ENCODE measurements at places on chromosomes 5 and 9.
A peak's percentile ranks its signal among the peaks of the same experiment; 100 is the strongest.

- DNase-seq: no peak
Observed at GRCh38 chr5:7793895-7794294, 57.0 kb downstream of the CFAP90 start.

GRCh38 chr5:137679910-137680309, 56.0 kb downstream of the KLHL3 start:
- no peak for DNase-seq

DNA sequence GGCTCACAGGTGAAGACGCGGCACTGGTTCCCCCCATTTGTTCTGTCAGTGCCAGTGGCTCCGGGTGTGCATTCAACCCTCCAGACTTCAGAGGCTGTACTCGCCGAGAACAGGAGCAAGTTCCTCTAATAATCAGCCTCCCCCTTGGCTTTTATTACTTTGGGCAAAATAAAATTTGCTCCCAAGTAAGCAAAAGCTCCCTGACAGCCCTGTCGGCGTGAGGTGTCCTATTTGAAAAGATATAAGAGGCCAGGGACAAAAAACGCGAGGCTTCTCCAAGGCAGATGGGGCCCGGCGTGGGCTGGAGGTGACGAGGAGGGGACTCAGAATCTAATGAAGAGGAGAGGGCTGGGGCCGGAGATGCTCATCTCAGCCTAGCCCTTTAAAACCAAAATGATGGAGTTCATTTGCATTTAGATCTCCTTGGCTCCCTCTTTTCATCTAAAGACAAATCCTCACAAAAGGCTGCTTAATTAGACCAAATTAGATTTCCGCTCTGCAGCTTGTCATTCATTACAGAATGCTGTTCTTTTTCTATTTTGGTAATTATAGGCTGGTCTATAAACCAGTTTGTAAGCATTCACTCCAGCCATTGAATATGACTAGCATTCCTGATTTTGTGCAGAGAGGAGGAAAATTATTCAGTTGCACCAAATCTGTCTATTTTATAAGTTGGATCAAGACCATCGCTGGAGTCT, 68.5 kb downstream of the CFAP77 start:
- DNase-seq: no peak

DNA sequence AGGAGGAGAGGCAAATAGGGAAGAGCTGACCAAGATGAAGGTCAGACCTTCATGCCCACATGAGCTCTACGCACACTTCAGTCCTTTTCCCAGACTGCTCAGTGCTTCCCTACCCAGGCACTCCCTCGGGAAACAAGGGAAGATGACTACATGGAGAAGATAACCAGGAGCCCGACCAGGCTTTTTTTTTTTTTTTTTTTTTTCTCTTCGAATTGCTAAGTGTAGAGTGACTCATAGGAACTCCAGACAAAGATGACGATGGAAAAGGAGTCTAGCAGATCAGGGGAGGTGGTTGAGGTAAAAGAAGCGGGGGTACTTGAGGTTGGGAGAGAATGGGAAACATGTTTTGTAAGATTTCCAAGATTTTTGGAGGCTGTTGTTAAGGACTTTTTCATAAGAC, 526.1 kb downstream of the BNC2 start:
- DNase-seq: peak; percentile 52

GRCh38 chr9:136401173-136401922, 1.4 kb upstream of the SNAPC4 start:
- DNase-seq: no peak

DNA sequence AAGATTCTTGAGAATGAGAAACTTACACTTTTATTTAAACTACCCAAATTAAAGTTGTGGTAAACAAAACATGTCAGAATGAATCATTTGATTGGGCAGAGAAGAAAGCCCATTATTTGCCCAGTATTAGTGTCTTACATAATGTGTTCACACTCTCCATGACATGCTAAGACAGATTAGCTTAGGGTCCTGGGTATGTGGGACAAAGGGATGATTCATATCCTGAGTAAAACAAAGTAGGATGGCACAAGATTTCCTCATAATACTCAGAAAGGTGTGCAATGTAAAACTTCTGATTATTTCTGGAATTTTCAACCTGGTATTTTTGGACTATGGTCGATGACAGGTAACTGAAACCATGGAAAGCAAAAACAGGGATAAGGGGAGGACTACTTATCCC, 183.9 kb upstream of the POU5F2 start:
- DNase-seq: no peak

- DNase-seq: no peak
Observed at GRCh38 chr5:146199176-146199815, 4.1 kb upstream of the RBM27 start.

GRCh38 chr5:54637654-54638053, 120.1 kb downstream of the SNX18 start:
- DNase-seq: no peak

DNA sequence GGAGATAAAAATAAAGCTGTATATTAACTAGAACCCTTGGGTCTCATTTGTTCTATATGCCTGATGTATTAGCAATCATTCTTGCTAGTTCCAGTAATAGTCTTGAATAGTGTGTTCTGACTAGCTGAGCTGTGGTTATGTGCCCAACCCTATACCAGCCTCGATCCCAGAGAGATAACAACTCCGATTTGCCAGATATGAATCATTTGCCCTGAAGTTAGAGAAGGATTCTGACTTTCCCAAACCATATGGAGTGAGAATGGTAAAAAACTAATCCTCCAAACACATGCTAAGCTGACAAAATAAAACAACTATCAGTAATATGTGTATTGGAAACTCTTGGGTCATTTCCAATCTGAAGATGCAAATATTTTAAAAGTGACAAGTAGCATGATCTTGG, 64.8 kb downstream of the ALDH1A1 start:
- no peak for DNase-seq

GRCh38 chr9:36399980-36400331, at the start of gene RNF38:
RNF38 (minus strand) TSS chr9:36400269; CDS start chr9:36400108, 161 bp downstream.
- no peak for DNase-seq

DNA sequence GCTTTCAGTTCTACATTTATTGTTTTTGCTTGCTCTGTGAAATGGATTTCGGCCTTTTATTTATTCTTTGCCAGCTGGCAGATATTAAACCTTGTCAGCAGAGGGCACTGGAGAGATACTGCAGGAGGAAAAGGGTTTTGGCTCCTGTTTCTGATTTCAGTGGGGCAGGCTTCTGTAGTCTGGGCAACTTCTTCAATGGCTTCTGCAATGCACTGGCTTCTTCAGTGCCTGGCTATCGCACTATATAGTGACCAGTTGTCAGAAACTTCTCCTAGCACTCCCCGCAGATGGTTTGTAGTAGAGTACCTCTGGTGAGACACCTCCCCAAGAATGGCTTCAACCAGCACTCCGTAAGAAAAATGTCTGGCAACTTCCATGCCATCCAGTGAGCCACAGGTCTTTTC, 3.2 kb upstream of the NFX1 start:
- DNase-seq: no peak

DNA sequence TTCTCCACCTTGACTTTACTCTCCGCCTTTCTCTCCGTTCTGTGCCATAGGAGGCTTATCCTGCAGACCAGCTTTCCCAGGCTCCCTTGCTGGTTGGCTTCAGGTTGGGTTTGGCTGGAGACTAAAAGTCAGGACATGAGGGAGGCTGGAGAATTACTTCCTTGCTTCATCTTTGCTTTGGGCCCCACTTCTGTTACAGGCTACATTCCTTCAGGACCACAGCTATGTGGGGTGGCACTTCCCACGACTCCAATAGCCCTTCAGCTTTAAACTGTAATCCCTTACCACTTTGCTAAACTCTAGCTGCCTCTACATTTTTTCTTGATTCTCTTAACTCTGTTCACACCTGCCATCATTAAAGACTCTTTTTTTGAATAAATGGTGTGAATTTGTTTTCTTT, 186.7 kb upstream of the NR4A3 start:
- DNase-seq: no peak

DNA sequence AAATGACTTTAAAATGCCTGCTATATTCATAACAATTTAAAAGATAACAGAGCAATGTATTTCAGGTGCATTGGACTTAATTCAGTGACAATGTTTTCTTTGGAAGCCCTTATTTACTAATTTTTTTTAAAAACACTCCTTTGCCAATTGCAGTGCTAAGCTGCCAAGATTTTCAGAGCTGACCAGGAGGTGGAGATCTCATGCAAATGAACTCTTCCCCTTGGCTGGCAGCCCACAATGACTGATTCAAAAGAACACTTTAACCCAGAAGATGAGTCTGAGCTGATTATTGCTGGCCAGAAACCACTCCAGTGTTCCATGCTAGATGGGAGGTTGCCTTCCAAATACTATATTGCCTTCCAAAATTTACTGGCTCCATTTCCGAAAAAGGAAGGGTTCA, 128.3 kb upstream of the CCNH start:
- DNase-seq: peak; percentile 4

DNA sequence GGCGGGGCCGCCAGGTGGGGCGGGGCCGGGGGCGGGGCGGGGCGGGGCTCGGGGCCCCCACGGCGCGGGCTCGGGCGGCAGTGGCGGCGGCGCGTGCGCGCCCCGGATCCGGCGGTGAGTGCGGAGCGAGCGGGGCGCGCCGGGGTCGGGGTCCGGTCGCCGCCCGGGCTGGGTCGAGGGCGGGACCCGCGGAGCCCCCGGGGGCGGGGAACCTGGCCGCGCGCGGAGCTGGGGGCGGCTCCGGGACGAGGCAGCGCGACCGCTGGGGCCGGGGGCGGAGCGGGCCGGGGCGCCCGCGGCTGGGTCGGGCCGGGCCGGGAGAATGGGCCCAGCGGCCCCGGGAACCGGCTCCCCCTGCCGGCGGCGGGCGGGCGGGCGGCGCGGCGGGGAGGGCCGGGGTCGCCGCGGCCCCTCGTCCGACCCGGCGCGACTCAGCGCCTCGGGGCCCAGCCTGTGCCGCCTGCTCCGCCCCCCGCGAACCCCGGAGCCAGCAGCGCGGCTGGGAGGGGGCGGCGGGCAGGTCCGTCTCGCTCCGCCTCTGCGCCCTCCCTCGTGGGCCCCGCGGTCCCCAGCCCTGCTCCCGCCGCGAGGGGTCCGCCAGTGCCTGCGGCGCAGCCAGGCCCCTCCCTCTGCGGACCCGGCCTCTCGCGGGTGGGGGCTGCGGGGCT, 3.1 kb downstream of the EGFL7 start:
- no peak for DNase-seq

GRCh38 chr5:28523416-28523815, 1485.0 kb upstream of the CDH9 start:
- no peak for DNase-seq

DNA sequence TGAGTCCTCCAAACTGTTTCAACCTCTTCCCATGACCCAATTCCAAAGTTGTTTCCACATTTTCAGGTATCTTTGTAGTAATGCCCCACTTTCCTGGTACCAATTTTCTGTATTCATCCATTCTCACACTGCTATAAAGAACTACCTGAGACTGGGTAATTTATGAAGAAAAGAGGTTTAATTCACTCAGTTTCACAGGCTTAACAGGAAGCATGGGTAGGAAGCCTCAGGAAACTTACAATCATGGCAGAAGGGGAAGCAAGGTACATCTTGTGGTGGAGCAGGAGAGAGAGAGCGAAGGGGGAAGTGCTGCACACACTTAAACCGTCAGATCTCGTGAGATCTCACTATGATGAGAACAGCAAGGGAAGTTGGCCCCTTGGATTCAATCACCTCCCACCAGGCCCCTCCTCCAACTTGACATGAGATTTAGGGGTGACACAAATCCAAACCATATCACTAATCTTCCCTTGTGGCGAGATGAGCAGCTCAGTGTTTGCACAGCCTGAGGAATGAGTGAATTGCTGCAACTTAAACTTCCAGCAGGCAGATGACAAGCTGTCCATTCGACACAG, 42.9 kb downstream of the TRIP13 start:
- DNase-seq: no peak

GRCh38 chr9:99197124-99197630, 24.6 kb downstream of the ALG2 start:
- no peak for DNase-seq

DNA sequence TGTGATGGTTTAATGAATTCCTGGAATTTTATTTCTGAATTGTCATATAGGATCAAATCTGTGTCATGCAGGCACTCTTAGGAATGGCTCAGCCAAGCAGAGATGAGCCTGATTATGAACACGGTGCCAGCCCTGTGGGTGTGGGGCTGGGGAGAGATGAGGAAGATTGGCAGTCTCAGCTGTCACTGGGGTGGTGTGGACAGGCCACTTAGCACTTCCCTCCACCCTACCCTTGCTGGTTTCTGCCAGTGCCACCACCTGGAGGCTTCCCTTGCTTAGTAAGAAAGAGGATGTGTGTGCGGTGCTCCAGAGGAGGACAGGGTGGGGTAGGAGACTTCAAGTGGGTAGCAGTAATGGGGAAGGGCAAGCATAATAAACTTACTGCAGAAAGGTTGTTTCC, 226.6 kb downstream of the CD180 start:
- no peak for DNase-seq

DNA sequence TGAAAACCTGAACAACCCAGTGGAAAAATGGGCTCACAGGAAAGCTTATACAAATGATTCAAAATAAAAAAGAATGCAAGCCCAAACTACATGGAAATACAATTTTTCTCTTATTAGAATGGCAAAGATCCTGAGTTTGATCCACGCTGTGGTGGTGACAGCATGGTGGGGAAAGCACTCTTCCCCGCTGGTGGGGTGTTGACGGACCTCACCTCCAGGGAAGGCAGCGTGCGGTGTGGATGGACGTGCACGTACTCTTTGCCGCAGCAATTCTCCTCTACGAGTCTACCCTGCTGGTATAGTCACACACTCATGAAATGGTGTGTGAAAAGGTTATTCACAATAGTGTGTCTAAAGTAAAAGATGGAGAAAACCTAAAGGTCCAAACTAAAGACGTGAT, 5.9 kb upstream of the ZFP62 start:
- no peak for DNase-seq

GRCh38 chr5:169697511-169697890, 60.4 kb downstream of the DOCK2 start:
- no peak for DNase-seq

GRCh38 chr9:127705577-127706379, 1.0 kb upstream of the CFAP157 start:
- no peak for DNase-seq

DNA sequence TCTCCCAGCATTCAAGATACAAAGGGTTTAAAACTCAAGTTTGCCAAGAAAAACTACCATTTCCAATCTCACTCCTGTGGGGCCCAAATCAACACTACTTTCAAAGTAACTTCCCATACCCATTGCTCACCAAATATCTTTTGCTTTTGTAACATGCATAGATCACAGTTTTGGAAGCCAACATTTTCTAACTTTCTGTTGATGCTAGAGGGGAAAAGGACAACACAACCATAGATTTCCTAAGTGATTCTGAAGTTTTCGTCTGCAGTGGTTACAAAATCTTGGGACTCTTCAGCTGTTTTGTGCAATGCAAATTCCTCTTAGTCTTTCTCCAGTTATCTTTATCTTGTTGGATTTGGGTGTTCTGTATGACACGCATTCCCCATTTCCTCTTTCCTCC, 94.1 kb upstream of the PAPPA start:
- DNase-seq: no peak

- no peak for DNase-seq
Observed at GRCh38 chr9:105273731-105274130, 29.3 kb downstream of the SLC44A1 start.

DNA sequence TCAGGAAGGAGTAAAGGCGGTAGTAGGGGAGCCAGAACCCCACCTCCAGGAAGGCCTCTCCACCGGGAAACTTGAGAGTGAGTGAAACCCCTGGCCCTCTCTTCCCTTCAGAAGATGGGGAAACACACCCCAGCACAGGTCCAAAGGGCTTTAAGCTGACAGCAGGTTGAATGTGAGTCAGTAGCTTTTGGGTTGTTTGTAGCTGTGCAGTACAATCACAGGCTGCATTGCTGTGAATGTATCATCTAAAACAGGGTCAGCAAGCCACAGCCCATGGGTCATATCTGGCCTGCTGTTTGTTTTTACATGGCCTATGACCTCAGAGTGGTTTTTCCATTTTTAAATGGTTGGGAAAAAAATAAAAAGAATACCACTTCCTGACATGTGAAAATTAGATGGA, 10.0 kb downstream of the OTULINL start:
- DNase-seq: no peak

Data from kidney epithelial cell (primary cell).